K562 (cell line): ENCODE measurements at places on chromosomes 1 and 21. TPM values are rescaled to one million over a fixed set of nuclear protein-coding genes. Genes with fewer than 3 reads are reported as not detected.

Gene TGFB2
- total RNA-seq = 0.04 and 0.11 TPM in 2 replicates

DNA sequence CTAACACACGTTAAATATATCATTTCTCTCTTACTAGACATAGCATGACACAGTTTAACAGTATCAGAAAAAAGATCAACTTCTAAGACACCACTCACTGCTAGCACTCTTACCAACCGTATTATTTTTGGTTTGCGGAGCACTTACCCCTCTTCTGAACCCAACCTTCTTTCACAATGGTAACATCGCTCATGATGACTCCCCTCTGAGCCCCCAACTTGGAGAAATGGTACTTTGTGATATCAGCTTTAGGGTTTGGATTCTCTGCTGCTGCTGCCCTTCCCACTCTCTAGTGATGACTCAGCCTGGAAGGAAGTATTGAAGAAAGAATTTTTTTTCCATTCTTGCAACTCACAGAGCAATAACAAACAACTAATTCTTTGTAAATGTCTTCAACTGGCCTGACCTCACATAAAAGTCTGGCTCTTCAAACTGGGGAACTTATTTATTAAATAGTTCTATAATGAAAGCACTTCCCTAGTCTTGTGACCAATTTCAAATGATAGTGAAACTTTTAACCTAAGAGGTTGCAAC lies 7.0 kb downstream of the AKT3 start:
- no peak for DNase-seq
- H3K36me3 ChIP-seq = no peaks in the 10 kb centered on the region
- no peak overlapping the region for H3K27ac ChIP-seq

- H3K4me1 ChIP-seq = no peaks in the 10 kb centered on the region
- H3K27ac ChIP-seq = no peak overlapping the region
- H3K27me3 ChIP-seq = peaks cover 6% of the 10 kb centered on the region; the same call in 2 of the 3 replicates
- no peak for DNase-seq
- H3K36me3 ChIP-seq = no peaks in the 10 kb centered on the region
- no peak overlapping the region for H3K4me3 ChIP-seq
Observed at GRCh38 chr1:169764919-169765318, 29.8 kb downstream of the METTL18 start.

GRCh38 chr1:100759188-100759587 lies 39.6 kb downstream of the VCAM1 start:
- DNase-seq = no peak
- H3K27me3 ChIP-seq = no peaks in the 10 kb centered on the region
- no peaks in the 10 kb centered on the region for H3K36me3 ChIP-seq
- no peak overlapping the region for H3K4me3 ChIP-seq

- no peak for DNase-seq
- H3K27me3 ChIP-seq = peaks cover 45% of the 10 kb centered on the region
- H3K36me3 ChIP-seq = no peaks in the 10 kb centered on the region
- no peaks in the 10 kb centered on the region for H3K4me1 ChIP-seq
Observed at GRCh38 chr21:34335316-34335715, 28.5 kb upstream of the KCNE2 start.

Gene AQP10
- 3.7 and 4.9 TPM in 2 replicates for total RNA-seq

- H3K27me3 ChIP-seq = peaks cover 18% of the 10 kb centered on the region; the same call in 2 of the 3 replicates
- H3K4me1 ChIP-seq = no peaks in the 10 kb centered on the region; the same call in 2 of the 3 replicates
- no peaks in the 10 kb centered on the region for H3K36me3 ChIP-seq
- no peak overlapping the region for H3K27ac ChIP-seq
Observed at GRCh38 chr1:31198600-31198999, 41.1 kb downstream of the NKAIN1 start.

DNA sequence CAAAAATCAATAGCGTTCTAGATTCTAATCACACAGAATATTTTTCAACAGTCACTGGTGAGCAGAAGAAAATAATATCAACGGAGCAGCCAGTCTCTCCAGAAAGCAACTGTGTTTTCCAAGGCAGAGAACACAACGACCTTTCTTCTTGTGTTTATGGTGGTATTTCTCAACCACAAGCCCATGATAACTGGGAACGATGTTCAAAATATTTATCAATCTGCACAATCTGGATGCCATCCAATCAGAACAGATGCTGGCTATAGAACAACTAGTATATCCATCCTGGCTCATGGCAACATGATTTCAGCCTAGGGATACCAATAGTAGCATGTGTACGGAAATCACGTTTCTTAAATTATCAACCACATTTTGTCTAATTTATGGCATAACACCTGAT lies 162.7 kb upstream of the RUNX1 start:
- no peak overlapping the region for H3K27ac ChIP-seq
- no peak for DNase-seq
- no peaks in the 10 kb centered on the region for H3K27me3 ChIP-seq
- H3K36me3 ChIP-seq = no peaks in the 10 kb centered on the region
- peaks cover 4% of the 10 kb centered on the region; the same call in 2 of the 3 replicates for H3K4me1 ChIP-seq

Gene SLC22A15
- total RNA-seq = 2.4 and 2.7 TPM in 2 replicates

Gene FLVCR1
- 12.7 and 13.4 TPM in 2 replicates for total RNA-seq

Gene MPL
- total RNA-seq = not detected in 2 replicates

DNA sequence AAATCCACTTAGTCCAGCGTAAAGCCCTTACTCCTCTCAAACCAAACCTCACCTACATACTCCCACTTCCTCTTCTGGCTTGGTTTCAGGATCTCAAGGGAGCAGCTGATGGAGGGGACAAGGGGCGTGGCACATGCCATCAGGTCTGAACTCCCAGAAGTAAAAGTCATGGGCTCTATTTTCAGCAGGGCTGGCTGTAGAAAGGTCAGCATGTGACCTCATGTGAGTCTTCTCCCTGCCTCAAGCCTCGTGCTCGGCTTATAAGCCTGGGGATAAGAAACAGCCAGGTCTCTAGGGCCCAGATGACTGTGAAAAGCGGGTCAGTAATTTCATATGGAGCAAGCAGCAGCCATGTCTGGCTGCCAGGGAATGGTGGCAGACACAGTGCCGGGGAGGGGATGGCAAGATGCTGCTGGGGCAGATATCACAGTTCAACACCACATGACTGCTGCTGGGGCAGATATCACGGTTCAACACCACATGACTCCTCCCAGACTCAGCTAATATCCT lies 227.9 kb downstream of the KCNH1 start:
- no peak overlapping the region for H3K27ac ChIP-seq
- no peaks in the 10 kb centered on the region for H3K27me3 ChIP-seq
- no peaks in the 10 kb centered on the region for H3K4me1 ChIP-seq
- no peak for DNase-seq
- H3K36me3 ChIP-seq = no peaks in the 10 kb centered on the region
- H3K4me3 ChIP-seq = no peak overlapping the region

GRCh38 chr1:6440198-6441126 lies 15.9 kb downstream of the ESPN start:
- DNase-seq = peak; percentile 96
- H3K4me3 ChIP-seq = peak overlapping the region; percentile 26
- peaks cover 13% of the 10 kb centered on the region; the same call in 2 of the 3 replicates for H3K27me3 ChIP-seq
- H3K27ac ChIP-seq = no peak overlapping the region
- H3K36me3 ChIP-seq = no peaks in the 10 kb centered on the region; the same call in 2 of the 3 replicates
- no peaks in the 10 kb centered on the region for H3K4me1 ChIP-seq

DNA sequence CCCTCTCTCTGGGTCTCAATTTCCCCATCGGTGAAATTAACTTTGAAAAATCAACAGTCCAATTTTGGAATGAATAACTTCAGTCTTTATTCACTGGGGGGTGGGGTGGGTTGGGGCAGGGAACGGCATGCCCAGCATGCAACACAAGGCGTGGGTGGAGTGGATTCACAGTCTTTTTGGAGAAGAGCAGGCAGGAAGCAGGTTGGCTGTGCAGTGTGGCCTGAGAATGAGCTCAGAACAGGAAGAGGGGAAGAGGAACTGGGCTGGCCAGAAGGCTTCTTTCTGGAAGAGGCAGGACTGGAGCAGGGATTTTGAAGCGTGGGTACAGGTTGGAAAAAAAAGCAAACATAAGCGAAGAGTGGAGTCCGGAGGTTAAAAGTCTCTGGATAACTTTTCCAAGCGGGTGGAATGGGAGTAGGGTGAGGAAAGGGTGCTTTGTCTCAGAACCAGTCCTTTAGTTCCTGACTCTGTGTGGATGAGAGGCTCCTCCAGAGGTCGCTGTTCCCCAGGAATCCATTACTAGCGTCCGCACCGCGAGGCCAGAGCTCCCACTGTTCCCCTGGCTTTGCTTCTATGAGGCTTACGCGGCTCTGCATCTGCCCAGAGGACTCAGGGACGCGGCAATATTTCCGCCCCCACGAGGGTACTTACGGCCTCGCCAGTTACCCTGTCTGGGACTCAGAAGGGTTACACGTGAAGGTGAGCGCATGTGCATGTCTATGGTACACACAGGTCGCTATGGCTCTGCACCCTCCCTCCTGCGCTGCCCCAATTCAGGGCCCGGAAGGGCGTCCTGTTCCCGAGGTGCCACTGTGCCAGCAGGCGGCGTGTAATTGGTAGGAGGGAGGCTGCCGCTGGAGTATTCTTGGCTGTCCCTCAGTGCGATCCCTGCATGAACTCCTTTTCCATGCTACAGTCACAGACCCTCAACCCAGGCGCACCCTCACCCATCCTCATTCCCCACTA lies 5.5 kb upstream of the FOXD2 start:
- H3K27me3 ChIP-seq = no peaks in the 10 kb centered on the region
- DNase-seq = peak; percentile 73
- H3K27ac ChIP-seq = no peak overlapping the region
- peaks cover 14% of the 10 kb centered on the region for H3K4me1 ChIP-seq
- no peak overlapping the region for H3K4me3 ChIP-seq
- H3K36me3 ChIP-seq = peaks cover 4% of the 10 kb centered on the region; the same call in 2 of the 3 replicates

DNA sequence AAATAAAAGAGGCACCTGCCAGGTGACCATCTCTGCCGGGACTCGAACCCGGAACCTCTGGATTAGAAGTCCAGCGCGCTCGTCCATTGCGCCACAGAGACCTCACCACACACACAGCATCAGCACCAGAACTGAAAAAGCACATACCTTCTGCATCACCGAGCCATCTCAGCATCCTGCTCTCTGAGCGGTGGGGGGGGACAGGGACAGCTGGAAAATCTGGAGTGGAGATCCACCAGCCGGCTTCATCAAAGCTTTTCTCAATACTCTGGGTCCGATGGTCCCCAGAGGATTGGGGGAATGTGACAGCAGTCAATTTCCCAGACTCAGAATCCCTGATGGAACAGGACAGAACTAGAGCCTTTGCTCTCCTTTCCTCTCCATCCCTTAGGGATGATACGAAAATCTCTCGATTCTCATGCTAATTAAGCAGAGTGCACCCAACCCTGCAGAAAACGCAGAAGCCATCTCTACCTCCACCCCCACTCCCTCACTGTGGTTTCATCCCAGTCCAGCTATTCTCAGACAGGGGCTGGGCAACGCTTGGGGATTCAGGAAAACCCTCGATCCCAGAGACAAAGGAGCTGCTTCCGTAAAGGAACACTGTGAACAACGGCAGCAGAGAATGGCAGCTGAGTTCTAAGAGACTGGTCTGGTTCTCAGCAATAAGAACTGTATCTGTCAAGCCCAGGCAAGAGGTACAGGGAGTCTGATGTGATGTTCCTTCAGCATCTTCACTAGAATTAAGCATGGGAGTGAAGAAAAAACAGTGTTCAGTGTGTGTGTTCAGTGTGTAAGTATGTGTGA lies 29.6 kb upstream of the CADM3 start:
- H3K36me3 ChIP-seq = no peaks in the 10 kb centered on the region
- no peak overlapping the region for H3K4me3 ChIP-seq
- no peaks in the 10 kb centered on the region; the same call in 2 of the 3 replicates for H3K27me3 ChIP-seq
- no peak overlapping the region for H3K27ac ChIP-seq
- no peaks in the 10 kb centered on the region for H3K4me1 ChIP-seq

DNA sequence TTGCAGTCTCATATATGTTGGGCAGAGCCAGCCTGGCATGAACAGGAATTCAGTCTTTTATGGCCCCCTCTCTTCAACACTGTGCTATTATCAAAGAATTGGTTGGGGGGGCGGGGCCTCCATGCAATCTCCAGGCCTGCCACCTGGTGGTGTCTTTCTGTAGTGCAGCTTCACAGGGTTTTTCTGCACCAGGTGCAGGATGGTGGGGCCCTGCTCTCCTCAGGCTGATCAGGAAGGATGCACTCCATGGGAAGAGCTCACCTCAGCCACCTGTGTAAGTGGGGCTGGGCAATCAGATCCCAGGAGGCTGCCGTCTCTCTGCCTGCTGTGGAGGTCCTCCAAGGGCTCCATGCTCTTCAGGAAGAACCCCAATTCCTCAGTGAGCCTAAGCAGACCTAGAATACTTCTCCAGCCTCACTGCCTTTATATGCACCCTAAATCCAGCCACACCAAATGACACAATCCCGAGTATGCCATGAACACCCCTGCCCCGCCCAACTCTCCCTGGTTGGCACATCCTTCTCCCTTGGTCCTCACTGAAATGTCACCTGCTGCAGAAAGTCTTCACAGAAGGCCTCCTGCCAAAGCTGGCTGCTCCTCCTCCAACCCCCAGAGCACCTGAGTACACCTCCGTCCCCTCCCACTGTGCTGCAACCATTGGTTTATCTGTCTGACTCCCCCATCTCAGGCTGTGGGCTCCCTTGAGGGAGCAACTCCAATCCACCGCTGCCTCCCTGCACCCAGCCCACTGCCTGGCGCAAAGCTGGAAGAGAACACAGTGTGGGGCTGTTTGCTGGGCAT lies 16.5 kb downstream of the STK40 start:
- peak; percentile 89 for DNase-seq
- H3K27me3 ChIP-seq = no peaks in the 10 kb centered on the region
- no peak overlapping the region for H3K4me3 ChIP-seq
- no peak overlapping the region; the same call in 2 of the 3 replicates for H3K27ac ChIP-seq
- H3K36me3 ChIP-seq = peaks cover 48% of the 10 kb centered on the region

Gene CYP4A11
- total RNA-seq = 0.42 TPM in 1 of 2 replicates, not detected in the other

Gene ALX3
- total RNA-seq = not detected in 2 replicates

- H3K4me1 ChIP-seq = peaks cover 23% of the 10 kb centered on the region
- H3K4me3 ChIP-seq = peak overlapping the region; percentile 61
- peak overlapping the region; percentile 99 for H3K27ac ChIP-seq
Observed at GRCh38 chr1:21779613-21780521, 3.1 kb downstream of the USP48 start.

Gene NGF
- total RNA-seq = not detected in 2 replicates
